ENCODE measurements at places on chromosomes 16 and 17. TPM values are rescaled to one million over a fixed set of nuclear protein-coding genes. Genes with fewer than 3 reads are reported as not detected.

GRCh38 chr17:37698132-37698910 is 46.5 kb downstream of the HNF1B start:
- no peak for DNase-seq

- DNase-seq = no peak
Observed at GRCh38 chr17:43142153-43142552, 17.0 kb upstream of the BRCA1 start.

DNA sequence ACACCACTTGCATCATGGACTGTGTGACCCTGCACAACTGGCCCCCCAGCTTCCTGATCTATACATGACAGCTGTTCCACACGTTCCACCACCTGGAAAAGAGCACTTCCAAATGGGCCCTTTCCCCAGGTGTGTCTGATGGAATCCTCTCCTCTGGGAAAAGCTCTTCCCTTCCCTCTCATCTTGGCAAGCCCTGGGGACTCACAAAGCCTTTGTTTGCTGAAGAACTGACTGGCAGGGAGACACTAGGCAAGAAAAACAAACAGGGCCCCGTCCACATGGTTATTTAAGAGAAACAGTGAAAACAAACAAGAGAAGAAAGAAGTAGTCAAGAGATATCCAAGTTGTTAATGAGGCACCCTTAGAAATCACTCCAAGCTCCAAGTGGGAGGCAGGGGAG is 52.6 kb downstream of the C16orf95 start:
- DNase-seq = no peak

- DNase-seq = no peak
Observed at GRCh38 chr17:42581744-42582270, 4.3 kb upstream of the PSMC3IP start.

DNA sequence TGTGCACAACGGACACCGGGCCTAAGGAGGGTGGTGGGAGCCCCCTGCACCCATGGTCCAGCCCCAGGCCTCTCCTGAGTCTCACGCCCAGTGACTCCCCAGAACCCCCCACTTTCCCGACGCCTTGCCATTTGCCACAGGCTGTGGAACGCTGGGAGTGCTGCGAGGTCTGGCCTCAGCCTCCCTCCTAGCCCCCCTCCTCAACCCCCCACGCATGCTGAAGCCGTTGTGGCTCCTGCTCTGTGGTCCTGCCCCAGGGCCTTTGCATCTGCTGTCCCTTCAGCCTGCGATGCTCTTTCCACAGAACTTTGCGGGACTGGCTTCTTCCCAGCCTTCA is 226.0 kb upstream of the GSE1 start:
- DNase-seq = no peak

DNA sequence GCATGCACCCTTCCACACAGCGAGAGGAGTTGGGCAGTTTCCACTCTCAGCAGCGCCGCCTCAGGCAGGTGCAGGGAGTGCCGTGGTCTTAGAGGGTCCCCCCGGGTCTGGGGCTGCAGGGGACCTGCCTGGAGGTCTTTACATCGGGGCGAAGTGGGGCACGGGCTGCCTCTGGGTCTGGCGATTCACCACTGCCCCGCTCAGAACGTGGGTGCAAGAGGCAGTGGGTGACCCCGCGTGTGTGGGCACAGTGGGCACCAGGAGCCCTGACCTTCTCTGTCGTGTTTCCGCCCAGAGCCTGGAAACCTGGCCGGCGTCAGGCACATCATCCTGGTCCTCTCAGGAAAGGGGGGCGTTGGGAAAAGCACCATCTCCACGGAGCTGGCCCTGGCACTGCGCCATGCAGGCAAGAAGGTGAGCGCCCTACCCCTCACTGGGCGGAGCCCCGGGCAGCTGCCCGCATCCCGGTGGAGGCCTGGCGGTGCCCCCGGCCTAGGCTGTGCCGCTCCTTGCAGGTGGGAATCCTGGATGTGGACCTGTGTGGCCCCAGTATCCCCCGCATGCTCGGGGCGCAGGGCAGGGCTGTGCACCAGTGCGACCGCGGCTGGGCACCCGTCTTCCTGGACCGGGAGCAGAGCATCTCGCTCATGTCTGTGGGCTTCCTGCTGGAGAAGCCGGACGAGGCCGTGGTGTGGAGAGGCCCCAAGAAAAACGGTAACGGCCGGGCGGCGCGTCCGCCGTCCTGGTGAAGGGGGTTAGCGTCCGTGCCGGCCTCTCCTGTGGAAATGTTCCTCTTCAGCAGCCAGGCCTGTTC is 3.7 kb downstream of the NUBP2 start:
- DNase-seq = peak; percentile 22

The MT1M gene
- total RNA-seq = 50.8 TPM

The GDPD3 gene
- 2.6 TPM for total RNA-seq

The KRTAP4-4 gene
- not detected for total RNA-seq

The IGSF6 gene
- 4.8 TPM for total RNA-seq
